ENCODE measurements at places on chromosomes 12 and 14.

DNA sequence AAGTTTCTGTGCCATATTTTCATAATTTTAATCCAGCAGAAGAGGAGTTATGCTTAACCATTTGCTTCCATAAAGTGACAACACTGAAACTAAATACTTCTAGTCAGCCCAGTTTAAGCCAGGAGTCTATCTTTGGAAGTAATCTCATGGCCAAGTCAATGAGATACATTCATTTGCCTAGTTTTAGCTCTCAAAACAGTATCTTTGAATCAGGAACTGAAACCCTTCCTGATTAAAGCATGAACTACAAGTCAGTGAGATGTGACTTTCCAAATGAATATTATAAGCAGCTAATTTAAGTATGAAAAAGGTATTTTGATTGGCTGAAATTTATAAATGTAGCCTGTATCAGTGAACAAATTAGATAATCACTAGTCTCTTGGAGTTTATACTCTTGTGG, 491.5 kb downstream of the SLC6A15 start:
- no peak for DNase-seq

DNA sequence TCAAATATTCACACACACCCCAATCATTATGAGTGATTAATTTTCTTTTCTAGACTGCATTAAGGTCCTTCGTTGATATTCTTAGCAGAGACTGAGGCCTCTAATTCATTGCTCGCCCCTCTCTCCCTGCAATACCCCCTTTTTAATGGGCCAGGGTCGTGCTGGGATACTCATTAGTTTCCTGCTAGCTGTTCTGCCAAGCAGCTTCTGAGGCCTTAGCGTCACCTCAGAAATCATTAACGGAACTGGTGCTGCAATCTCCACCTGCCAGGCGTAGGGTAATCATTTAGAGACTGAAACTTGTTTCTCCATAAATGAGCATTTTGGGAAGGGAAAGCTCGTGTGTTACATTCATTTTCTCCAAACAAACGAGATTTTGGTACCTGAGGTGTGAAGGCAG, 1054.7 kb downstream of the GALC start:
- DNase-seq: no peak

- no peak for DNase-seq
These were observed 10.1 kb upstream of the SMCO3 start for GRCh38 chr12:14824012-14824634.

DNA sequence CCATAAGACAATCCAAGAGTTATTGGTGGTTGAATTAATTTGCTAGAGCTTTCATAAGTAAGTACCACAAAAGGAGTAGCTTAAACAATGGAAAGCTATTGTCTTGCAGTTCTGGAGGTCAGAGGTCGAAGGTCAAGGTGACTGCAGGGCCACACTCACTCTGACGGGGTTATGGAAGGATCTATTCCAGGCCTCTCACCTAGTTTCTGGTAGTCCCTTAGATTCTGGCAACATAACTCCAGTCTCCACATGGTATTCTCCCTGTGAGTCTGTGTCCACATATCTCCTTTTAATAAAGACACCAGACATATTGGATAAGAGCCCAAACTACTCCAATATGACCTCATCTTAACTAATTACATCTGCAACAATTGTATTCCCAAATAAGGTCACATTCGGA, 273.4 kb downstream of the FOXN3 start:
- DNase-seq: no peak

GRCh38 chr12:111446631-111447570, 41.2 kb downstream of the SH2B3 start:
- no peak for DNase-seq

DNA sequence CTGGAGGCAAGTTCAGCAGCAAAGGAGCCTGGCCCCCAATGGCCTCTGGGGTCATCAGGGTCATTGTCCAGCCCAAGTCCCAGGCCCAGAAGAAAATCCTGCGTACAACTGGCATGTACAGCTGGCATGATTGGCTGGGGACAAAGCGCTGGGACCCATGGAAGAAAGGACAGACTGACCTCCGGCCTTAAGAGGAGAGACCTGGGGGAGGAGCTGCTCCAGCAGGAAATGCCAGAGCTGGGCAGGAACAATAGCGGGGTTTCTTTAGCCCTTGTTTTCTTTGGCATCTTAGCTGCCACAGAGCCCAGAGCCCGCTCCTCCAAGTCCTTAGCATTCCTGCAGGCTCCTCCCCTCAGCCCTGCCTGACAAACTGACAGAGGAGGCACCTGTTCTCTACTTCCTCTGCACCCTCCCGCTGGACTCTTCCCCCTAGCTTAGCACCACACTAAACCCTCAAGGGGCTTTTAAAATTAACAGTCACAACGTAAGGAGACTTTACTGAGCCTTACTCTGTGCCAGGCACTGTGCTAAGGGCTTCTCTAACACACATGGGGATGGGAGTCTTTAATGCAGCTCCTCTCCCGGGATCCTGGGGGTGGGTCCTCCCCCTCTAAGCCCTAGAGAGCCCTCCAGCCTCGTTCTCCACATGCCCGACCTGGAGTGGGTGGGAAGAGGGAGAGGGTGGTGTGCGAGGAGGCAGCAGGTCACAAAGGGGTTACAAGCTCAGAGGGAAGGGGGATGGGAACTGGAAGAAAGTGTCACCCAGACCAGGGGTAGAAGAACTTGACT, 1.8 kb upstream of the AQP5 start:
- no peak for DNase-seq

DNA sequence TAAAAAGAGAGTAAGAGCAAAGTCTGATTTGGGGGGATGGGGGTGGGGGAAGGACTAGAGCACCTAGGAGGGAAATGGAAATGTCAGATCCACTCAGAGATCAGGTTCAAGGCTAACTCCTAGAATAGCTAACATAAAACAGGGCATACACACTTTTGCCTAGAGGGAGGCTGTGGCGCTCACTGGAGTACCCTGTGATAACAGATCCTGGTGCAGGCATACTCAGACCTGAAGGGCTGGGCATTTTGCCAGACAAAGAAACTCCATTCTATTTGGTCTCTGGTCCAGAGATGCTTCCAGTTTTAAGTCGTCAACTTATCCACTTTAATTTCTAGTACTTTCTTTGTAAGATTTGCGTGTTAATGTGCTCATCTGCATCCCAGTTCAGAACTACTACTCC, 5.8 kb downstream of the CTDSP2 start:
- DNase-seq: no peak

DNA sequence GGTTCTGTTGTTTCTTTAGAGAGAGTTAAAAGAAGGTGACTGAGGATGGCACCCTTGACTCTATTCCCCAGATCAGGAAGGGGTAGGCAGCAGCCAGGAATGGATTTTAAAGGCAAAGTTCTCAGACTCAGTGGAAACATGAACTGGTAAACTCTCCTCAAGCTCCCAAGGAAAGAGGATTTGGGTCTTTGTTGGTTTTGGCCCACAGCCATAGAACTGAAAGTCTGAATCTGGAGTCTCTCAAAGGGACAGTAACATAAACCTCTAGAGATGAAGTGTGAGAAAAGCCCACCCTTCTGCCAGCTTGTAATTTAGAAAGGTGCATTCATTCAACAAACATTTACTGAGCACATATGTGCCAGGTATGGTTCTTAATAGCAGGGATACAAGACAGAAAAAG, 28.6 kb upstream of the BLTP3B start:
- DNase-seq: no peak

DNA sequence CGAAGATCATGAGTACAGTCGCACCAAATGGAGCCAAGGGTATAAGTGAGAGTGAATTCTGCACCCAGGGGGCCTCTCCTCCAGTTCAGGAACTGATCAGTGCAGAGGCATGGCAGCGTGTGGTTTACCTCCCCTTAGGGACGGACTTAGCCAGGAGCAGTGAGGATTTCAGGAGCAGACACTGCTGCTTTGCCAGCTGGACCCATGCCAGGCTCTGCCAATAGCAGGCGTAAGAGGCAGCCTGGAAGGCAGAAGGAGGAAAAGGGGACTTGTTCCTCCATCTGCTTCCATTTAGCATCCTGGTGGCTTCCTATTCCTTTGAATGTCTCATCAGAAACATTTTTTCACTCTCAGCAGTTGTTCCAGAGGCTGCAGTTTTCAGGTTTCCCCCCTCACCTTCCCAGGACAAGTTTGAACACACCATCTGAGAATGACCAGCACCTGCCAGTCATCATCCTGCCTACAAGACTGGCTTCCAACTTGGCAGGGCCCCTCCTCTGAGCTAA, 137.0 kb upstream of the LMNTD1 start:
- DNase-seq: no peak

- no peak for DNase-seq
These were observed 710.1 kb upstream of the STXBP6 start for GRCh38 chr14:25759920-25760655.

GRCh38 chr12:6084969-6085450, 39.5 kb downstream of the VWF start:
- DNase-seq: no peak

- no peak for DNase-seq
These were observed 31.4 kb downstream of the VWF start for GRCh38 chr12:6092784-6093722.

DNA sequence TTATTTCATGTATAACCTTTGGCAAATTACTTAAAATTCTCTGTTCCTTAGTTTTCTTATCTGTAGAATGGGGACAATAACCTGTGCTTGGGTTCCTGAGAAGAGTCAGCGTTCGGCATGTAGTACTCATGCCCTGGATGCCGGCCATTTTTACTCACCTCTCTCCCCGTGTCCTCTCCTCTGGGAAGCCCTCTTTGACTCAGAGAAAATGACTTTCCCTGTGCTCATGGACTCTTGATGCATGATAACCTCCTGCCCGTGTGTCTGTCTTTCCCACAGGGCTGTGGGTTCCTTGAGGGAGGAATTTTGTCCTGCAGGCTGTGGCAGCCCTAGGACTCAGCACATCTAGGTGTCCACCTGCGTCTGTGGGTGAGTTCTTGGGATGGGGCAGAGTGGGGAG, 5.8 kb upstream of the C1RL start:
- no peak for DNase-seq

GRCh38 chr12:54034785-54035310, 2.0 kb downstream of the HOXC5 start:
- no peak for DNase-seq

DNA sequence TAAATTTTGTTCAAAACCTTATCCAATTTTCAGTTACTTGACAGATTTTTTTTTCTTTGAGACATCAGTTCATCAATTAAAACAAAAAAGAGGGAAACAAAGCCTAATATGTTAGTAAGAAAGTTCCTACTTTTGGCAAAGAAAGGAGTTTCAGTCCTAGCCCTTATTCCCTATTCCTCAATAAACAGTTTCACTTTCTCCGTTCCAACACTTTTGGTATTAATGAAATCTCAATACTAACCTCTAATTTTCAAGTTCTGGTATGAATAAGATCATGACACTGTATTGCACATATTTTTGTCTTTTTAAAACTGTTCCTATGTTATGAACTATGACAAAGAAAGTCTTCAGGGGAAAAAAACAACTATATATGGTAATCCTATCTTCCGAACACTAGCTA, 48.4 kb downstream of the RPS6KA5 start:
- no peak for DNase-seq

DNA sequence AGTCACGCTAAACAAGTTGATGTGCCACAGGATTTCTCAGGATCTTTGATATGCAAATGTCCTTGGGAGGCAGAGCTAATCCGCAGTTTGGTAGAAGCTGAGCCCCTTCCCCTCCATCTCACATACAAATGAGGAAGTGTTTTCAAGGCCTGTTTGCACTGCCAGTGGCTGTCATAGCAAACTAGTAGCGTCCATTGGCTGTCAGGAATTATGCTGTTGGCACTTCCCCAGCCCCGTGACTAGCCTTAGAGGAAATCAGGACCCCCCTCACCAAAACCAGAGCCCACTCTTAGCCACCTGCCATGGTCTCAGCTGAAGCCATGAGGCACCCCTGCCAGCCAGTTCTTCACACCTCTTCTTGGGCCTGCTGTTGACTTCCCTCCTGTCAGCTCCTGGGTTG, 253.9 kb downstream of the CACNA1C start:
- no peak for DNase-seq

DNA sequence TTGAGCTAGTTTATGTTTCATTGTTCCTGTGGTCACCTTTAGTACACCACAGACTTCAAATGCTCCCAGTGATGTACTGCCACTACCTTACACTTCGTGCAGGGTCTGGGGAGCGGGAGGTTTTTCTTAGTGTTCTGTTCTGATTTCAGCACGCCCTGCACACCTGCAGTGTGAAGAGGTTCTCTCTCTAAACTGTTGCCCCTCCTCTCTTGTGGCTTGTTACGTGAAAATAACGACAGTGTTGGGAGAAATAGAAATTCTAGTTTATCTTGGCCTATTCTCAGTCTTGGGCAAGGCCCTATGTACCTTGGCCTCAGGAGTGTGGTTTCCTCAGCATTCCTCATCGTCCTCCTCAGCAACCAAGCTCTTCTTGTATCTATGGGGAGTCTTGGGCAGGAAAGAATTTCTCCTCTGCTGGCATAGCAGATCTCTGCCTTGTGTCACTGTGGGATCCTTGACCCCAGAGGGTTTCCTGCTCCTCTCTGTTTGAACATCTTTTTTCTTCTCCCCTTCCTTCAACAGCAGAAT, 48.6 kb downstream of the EIF2S3B start:
- no peak for DNase-seq

GRCh38 chr14:22448035-22448904, 140.8 kb downstream of the DAD1 start:
- DNase-seq: no peak

DNA sequence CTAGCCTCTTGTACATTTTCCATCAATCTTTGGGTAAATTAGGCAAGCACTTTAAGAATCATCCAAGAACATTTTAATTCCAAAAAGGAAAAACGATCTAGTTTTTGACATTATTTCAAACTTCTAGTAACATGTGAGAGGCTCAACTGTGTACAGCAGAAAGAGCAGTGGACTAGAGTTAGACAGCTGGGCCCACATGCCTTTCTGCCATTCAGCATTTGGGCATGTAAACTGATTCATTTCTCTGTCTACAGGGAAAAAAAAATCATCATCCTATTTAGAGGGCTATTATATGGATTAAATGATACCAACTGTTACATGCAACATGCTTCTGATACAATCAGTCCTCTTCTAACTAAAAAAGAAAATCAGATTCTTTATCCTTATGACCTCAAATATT, 17.7 kb downstream of the ATP2B1 start:
- DNase-seq: no peak

DNA sequence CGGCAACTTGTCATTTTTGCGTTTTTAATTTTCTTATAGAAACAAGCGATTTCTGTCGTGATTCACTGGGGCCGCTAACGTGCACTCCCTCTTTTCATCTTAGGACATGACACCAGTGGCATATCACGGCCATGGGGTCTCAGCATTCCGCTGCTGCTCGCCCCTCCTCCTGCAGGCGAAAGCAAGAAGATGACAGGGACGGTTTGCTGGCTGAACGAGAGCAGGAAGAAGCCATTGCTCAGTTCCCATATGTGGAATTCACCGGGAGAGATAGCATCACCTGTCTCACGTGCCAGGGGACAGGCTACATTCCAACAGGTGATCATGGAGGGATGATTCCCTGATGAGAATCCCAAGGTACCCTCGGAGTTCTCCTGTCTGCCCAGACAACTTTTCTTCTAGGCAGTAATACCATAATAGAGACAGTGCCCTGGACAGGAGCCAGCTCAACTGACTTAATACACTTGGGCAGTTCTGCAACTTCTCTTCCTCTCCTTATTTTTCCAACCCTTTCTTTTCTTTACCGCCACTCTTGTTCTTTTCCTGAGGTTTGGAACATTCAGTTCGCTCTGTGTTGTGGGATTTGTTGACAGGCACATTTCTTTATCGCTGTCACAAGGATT, 821 bp downstream of the TMEM106C start:
- DNase-seq: no peak

- DNase-seq: no peak
These were observed 95.9 kb downstream of the SLC35F4 start for GRCh38 chr14:57769863-57770523.

GRCh38 chr14:26265170-26265685, 332.6 kb downstream of the NOVA1 start:
- no peak for DNase-seq
